ENCODE measurements at places on chromosomes 6 and 20.

- DNase-seq = no peak
Observed at GRCh38 chr6:15907914-15908518, 220.9 kb upstream of the MYLIP start.

- peak; percentile 85 for DNase-seq
Observed at GRCh38 chr6:36028877-36029324, 1.3 kb downstream of the MAPK14 start.

DNA sequence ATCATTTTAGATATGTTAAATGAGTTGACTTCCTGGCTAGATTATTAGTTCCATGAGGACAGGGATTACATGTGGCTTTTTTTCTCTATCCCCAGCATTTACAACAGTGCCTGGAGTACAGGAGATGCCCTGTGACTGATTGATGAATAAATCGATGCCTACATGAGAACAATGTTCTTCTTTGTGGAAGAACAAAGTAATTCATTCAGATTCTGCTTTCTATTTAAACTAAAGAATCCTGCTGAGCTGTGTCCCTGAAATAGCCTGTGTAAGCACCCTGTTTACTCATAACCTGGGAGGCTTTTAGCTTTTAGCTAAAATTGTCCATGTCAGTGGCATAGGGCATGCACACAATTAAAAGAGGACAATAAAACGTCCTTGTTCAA, 125.1 kb upstream of the BTBD3 start:
- no peak for DNase-seq

- DNase-seq = no peak
Observed at GRCh38 chr20:19017104-19017690, 195.2 kb upstream of the SLC24A3 start.

DNA sequence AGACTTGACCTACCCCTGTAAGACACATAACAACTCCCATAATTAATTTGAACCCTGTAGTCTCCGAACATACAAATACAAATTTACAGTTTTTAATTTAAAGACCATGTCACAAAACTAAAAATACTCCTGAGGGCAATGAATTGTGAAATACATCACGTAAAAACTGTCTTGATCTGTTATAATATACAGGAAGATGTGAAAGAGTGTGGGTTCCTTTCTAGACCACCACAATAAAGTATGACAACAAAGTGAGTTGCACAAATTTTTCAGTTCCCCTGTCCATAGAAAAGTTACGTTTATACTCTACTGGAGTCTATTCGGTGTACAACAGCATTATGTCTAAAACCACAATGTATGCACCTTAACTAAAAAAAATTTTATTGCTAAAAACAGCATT, 11.0 kb upstream of the BLOC1S5 start:
- DNase-seq = no peak

DNA sequence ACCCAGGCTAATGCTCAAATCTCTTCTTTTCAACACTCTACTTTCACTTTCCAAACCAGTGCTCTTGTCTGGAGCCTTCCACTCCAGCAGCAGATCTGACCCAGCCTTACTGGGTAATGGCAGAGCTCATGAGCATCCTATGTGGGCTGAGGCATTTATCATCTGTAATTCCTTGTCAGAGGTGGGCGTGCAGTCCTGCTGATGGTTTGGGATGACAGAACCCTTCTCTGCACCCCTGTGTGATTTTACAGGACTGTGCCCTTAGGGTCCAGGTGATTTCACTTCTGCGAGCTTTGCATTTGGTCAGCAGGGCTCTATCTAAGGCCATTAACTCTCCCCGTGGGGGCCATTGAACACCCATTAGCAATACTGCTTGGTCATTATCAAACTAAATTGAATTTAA, 55.4 kb downstream of the LAMA4 start:
- no peak for DNase-seq

DNA sequence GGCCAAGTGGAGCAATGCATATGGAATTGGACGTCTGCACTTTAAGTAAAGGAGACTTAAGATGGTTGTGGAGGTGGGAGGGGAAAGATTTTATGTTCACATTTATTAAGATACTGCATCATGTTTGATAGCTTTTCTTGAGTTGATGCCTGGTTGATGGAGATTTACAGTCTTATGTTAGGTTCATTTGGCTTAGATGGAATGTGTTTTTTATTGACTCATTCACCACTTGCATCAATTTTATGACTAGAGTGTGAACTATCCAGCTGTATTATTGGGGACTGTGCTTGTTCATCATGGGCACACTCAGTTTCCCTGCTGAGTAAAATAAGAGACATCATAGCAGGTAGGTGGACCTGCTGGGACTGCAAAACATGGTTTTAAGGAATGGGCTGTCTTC, 91.2 kb upstream of the SCP2D1 start:
- peak; percentile 23 for DNase-seq

GRCh38 chr6:112665815-112666214, 318.7 kb downstream of the RFPL4B start:
- peak; percentile 75 for DNase-seq

- DNase-seq = peak; percentile 81
Observed at GRCh38 chr6:155418017-155418761, 37.5 kb downstream of the NOX3 start.

GRCh38 chr20:47876311-47877088, 91.2 kb upstream of the SULF2 start:
- no peak for DNase-seq

GRCh38 chr6:22673474-22673873, 104.1 kb downstream of the HDGFL1 start:
- DNase-seq = no peak

DNA sequence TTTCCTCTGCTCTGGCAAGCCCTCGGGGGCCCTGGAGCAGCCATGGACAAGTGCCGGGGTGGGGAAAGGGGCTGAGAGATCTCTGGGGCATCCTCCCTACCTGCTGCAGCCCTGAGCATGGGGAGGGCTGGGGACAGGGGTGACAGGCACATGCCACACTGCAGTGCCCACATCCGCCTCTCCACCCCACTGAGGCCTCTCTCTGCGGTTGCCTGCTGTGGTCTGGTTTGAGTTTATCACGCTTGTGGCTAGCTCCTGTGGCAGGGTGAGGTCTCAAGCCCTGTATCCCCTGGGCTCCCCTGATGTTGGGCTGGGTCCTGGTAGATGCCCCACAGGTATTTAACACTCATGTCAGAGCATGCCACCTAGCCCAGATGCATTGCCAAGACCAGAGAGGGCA, 52.9 kb upstream of the MLN start:
- no peak for DNase-seq

- no peak for DNase-seq
Observed at GRCh38 chr6:4814212-4814611, 38.0 kb downstream of the CDYL start.

- DNase-seq = peak; percentile 3
Observed at GRCh38 chr20:18360635-18361034, 72.3 kb downstream of the ZNF133 start.

- no peak for DNase-seq
Observed at GRCh38 chr6:168188369-168189199, 109.6 kb upstream of the FRMD1 start.

- DNase-seq = no peak
Observed at GRCh38 chr6:40325791-40326190, 261.4 kb downstream of the LRFN2 start.

DNA sequence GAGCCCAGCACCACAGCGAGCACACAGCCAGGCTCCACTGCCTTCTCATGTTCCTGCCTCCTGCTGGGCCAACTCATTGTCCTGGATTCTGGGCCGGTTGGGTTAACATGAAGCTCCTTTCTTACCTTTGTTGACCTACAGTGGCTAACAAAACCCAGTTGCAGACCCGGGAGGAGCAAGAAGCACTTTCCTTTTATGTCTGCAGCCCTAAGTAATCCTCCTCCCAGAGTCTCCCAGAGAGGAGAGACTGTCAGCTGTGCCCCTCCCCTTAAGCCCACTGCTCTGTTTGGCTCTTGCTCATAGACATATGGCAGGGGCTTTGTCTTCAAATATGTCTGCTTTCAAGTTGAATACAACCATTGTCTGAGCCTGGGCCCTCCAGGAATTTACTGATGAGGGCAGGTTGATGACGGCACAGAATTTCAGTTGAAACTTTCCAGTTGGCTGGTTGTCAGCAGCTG, 55.2 kb downstream of the PSMB1 start:
- peak; percentile 7 for DNase-seq

DNA sequence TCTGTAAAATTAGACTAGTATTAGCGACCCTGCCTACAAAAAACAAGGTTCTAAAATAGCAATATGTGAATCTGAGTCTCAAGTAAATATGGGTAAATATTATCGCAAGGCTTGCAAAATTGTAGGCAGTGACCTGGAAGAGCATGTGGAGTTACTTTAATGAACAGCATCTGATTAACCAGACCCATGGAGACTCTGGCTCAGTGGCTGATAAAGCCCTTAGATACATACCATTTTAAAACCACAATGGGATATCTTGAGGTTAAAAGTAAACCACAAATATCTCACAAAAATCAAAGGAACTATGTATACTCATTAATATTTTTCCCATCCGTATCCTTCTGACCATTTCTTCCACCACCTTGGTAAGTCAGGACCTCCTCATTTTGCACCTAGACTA, 187.0 kb downstream of the MTFR2 start:
- DNase-seq = peak; percentile 46

DNA sequence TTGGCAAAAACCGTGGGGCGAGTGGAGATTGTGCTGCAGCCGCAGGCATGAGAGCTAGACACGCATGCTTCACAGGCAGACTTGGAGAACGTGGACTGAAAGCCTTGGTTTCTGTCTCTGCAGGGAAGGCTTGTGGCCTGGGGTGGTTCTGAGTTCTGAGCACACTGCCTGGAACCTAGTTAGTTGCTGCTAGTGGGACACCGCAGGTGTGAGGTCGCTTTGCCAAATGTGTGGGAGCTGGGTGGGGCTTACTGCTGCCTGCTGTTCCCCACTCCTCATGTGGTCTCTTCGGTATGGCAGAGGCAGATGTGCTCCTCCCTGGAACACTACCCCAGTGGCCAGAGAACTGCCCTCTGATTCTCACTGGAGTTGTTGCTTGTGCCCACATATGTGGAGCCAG, 484.0 kb downstream of the MMUT start:
- no peak for DNase-seq

GRCh38 chr6:107439406-107439805, 20.0 kb downstream of the PDSS2 start:
- no peak for DNase-seq

- DNase-seq = peak; percentile 86
Observed at GRCh38 chr6:106783640-106784566, 154.5 kb downstream of the QRSL1 start.

GRCh38 chr20:21202259-21202658, 76.4 kb downstream of the KIZ start:
- peak; percentile 13 for DNase-seq

DNA sequence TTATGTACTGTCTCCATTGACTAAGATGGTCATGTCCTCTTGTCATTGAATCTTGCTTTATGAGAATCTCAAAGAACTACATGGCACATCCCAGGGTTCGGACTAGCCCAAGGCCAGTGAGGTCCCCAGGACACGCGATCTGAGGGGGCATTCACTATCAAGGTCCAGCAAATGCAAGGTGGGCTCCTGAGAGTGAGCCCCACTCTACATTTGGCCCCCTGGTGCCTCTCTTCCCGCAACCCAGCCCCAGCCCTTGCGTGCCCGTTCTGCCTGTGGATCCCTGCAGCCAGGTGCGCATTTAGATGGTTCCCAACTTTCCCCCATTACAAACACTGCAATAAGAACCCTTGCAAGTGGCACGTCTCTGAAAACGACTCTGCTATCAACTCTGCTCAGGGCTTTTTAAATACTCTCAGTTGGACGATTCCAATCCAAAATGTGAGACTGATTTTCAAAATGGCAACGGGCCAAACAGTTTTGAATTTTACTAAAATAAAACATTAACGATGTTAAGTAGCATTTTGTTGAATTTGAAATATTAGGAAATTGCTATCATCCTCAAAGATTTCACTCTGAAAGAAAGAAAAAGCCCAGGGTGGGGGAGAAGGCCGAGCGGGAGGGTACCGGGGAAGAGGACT, 59.6 kb downstream of the NFATC2 start:
- no peak for DNase-seq
